Left lung (tissue), 14 donors: ENCODE measurements at places on chromosomes 11 and 22.

DNA sequence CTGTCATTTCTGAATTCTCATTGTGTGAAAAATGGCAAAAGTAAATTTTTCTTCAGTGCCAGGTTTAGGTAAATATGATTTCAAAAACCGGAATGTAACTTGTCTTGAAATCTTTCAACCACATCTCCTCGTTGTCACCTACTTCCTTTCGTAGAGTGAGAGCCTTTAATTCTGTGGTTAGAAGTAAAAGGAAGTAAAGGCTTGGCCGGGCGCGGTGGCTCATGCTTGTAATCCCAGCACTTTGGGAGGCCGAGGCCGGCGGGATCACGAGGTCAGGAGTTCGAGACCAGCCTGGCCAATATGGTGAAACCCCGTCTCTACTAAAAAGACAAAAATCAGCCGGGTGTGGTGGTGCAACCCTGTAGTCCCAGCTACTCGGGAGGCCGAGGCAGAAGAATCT lies 29.8 kb downstream of the SGSM3 start:
- DNase-seq, result no peak

GRCh38 chr11:11149671-11150459 lies 203.2 kb downstream of the CSNK2A3 start:
- DNase-seq, result no peak

- no peak for DNase-seq
Observed at GRCh38 chr11:73221451-73221850, 3.4 kb downstream of the P2RY2 start.

DNA sequence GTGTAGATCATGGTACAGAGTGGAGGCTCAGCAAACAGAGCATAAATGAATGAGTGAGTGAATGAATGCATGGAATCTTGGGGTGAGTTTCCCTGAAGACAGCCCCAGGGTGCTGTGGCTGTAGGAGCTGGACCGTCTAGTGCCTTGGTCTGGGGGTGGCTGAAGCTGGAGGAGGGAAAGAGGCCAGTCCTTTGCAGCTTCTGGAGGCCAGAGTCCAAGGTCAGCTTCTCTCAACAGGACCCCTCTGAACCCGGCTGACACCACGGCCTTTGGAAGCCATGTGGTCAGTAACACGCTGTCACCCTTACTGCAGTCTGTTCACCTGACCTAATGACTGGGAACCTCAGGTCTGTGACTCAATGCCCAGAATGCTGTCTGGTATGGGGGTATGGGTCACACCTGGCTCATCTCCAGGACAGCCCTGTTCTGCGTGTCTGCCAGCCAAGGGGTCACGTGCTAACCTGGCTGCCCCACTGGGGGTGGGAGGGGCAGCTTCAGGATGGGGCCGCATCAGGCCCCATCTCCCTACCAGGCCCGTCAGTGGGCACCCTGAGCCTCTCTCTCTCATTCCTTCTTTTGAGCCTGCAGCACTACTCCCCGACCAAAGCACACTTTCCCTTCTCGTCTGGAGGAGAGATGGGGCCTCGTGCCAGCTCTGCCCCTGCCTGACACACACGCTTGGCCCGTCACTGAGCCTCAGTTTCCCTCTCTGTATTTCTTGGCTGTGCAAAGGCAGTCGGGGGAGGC lies 24.1 kb upstream of the CHKA start:
- no peak for DNase-seq

DNA sequence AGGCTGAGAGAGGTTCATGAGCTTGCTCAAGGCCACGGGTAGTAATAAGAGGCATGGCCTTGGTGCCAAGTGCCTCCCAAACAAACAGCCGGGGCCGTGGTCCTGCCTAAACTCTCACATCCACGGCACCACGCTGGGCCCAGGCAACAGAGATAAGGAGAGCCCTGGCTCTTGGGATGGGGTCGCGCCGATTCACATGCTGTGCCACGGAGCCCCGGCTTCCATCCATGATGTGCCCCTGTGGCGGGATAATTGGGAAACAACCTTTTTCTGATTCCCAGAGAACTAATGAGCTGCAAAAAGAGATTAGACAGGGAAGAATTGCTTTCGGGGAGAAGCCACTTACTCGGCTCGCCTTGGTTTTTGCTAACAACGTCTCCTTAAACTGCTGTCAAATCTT lies 22.0 kb downstream of the TP53AIP1 start:
- DNase-seq, result no peak

DNA sequence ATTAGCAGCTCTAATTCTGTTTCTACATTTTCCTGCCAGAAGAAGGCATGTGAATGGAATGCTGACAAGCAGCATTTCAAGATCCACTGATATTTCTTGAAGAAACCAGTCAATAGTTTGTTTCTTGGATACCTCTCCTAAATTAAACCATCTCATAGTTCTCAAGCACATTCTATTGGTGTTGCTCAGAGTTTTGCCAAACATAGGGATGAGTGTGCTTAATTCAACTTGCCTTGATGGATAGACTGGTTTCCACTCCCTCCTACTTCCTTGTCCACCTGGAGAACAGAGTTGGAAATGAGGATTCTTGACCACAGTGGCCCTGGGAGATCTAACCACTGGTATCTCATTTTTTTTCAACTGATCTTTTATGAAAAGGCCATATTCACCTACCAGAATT lies 29.8 kb upstream of the DDX10 start:
- no peak for DNase-seq

DNA sequence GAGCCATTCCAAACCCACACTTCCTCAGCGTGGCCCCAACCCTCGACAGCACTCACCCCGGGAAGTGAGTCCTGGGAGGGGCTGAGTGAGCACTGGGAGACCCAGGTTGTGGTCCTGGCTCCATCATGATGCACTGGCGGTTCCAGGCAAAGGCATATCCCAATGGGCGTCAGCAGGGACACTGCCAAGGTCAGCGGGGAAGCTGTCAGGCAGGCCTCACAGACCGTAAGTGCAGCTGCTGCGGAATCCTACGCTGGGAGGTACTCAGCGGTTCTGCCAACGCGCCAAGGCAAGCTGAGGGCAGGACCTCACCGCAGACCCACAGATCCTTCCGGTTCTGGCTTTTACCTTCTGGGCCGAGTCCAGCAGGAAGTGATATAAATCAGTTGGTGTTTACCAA lies 1.4 kb upstream of the GAL3ST1 start:
- no peak for DNase-seq
